ENCODE measurements at places on chromosomes 6 and 20.

DNA sequence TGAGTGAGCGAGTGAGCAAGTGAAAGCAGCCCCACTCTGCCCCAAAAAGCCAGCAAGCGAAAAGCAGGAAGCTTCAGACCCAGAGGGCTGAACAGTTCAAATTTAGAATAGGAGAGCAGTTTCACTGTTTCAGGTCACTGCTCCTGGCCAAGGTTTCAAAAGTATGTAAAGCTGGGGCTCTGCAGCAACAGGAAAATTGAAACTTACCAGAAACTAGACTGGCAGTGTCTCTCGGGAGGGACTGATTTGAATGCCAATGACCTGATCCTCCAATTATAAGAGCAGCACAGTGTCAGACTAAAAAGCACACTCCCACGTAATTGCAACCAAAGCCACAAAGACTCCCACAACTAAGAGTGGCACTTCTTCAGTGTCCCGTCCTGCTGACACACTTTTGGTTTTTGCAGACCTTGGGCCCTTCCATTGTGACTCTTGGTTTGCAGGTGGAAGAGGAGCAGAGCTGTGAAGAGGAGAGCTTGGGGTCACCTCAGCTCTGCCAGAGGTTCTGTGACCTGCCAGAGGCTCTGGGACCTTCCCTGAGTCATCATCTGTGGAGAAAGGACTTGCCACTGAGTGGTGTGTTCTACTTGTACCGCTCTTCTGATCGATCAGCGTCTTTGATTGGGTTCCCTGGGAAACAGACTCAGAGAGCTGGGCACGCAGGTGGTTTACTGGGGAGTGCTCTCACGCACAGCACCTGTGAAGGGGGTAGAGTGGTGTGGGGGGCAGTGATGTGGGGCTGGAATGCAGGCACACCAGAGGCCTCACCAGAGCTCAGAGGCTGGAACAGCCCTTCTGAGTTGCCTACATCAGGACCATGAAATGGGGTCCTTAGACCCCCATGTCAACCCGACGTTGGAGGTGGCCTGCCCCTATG lies 52.7 kb upstream of the PTGIS start:
- DNase-seq, result no peak

DNA sequence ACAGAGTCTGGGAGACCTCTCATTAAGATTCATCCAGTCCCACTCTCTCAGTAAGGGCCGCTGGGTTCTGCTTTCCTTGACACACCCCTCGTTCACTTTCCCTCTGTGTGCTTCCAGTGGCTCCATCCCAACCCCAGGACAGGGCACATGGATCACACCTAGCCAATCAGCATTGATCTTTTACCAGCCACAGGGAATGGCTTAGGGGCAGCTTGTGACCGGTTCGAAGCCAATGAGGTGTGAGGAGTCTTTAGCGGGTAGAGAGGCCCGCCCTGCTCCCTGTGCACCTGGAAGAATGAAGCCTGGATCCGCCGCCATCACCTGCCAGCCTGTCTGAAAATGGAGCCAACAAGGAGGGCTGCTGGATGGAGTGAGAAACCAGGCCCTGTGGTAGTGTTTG lies 35.2 kb upstream of the OVOL2 start:
- DNase-seq, result no peak

DNA sequence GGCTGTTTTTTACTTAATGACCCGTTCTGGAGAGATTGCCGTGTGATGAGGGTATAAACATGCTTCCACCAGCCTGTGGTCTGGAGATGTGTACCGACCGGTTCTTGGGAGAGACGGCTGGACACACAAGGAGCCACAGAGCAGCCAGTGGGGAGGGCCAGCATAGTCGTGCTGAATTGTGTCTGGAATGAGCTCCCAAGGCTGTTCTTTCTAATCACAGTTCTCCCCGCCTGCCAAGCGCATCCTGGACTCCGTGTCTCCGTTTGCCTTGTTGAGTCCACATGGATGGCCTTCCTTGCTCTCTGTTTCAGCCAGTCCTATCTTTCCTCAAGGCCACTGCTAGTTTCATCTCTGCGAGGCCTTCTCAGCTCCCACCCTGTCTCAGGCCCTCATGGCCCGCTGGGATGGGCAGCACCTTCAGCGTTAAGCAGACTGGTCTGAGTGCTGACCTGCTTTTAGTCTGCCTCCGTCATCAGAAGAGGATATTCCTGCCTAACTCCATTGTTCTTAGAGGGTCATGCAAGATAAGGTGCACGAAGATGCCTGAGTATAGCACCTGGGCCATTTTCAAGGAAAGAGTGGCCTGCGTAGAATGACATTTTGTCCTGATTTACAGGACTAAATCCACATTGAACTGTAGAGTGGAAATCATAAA lies 20.6 kb downstream of the MANBAL start:
- DNase-seq, result no peak

GRCh38 chr6:147071776-147072175 lies 132.4 kb upstream of the STXBP5 start:
- no peak for DNase-seq

DNA sequence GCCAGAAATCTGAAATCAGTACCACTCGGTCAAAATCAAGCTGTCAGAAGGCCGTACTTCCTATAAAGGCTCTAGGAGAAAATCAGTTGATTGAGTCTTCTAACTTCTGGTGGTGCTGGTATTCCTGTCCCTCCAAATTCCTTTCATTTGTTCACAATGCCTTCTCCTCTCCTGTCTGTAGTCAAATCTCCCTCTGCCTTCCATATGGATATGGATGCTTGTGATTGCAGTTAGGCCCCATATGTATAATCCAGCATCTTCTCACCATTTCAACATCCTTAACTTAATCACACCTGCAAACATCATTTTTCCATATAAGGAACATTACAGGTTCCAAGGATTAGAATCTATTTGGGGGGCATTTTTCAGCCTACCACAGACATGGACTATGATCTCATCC lies 287.8 kb upstream of the THEMIS start:
- DNase-seq, result no peak

DNA sequence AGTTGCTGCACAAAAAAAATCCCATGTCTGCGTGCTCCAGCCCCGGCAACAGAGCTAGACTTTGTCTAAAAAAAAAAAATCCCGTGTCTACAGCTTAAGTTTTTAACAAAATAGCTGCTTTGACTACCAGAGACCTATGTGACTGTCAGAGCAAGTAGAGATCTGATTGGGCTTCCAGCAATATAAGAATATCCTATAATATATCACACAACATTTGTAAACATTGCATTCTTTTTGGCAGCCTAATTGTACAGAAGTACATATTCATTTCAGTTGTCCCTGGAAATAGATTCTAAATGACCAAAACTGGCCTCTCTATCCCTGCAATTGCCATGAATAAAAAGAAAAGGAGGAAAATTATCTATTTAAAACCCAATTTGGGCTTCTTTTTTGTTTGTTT lies 139.5 kb upstream of the RNF217 start:
- DNase-seq, result no peak

GRCh38 chr6:92608751-92609150 lies 810.6 kb downstream of the EPHA7 start:
- no peak for DNase-seq

DNA sequence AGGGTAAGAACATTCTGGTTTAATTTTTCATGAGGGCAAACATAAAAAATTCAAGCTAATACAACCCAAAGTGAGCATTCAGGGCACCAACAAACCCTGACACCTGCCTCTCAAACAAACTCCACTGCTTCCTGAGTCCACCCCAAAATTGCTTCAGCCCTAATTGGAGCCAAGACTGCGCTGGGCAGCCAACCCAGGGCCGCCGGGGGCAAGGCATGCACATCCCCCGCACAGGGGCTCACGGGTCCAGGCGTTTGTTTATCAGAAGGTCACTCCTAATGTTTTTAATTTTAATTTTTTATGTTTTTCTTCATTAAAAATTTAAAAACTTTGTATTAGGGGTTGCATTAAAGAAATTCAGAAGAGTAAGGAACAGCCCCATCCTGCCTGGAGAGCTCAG lies 459.1 kb upstream of the CDH4 start:
- no peak for DNase-seq

DNA sequence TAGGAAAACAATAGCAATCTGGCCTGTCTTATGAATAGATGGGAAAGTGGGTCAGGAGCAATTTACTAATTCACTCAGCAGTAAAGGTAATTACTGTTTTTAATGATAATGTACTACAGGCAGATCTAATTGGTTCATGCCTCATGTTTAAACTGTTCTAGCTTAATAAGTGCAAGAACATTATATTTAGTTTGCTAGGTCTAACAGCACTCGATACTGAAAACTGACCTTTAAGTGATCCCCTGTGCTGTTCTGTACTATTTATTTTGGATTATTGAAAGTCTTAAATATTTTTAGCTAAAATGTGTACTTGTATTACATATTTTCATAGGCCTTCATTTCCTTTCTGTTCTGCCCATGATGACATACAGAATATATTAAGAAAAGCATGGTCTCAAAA lies 998.0 kb upstream of the GJE1 start:
- DNase-seq, result no peak

- no peak for DNase-seq
Observed at GRCh38 chr20:1651268-1652058, 6.1 kb downstream of the SIRPG start.

- DNase-seq, result no peak
Observed at GRCh38 chr6:114833211-114833610, 490.4 kb upstream of the HS3ST5 start.

- no peak for DNase-seq
Observed at GRCh38 chr6:70107852-70108629, 194.8 kb downstream of the COL9A1 start.

GRCh38 chr20:41098703-41099250 lies 38.6 kb upstream of the PLCG1 start:
- DNase-seq, result no peak

- DNase-seq, result no peak
Observed at GRCh38 chr20:1137236-1137635, 18.8 kb downstream of the PSMF1 start.

GRCh38 chr6:113089056-113089455 lies 741.9 kb downstream of the RFPL4B start:
- no peak for DNase-seq

GRCh38 chr6:108407904-108408827 lies 113.3 kb downstream of the AFG1L start:
- no peak for DNase-seq

GRCh38 chr20:19826179-19826914 lies 68.3 kb downstream of the RIN2 start:
- DNase-seq, result no peak

- DNase-seq, result no peak
Observed at GRCh38 chr6:38484656-38485055, 155.1 kb downstream of the BTBD9 start.

DNA sequence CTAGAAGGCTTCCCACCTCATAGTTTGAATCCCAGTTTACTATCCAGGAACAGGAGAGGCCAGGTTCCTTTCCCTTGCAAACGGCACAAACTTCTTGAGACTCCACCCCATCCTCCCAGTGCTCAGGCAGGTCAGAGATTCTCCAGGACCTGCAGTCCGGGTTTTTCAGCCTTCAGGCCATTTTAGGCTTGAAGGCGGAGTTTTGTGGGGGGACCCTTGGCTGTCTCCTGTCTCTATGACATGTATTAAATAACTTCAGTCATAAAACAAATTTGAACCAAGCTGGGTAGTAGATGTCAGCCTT lies 230.1 kb downstream of the NFATC2 start:
- no peak for DNase-seq

DNA sequence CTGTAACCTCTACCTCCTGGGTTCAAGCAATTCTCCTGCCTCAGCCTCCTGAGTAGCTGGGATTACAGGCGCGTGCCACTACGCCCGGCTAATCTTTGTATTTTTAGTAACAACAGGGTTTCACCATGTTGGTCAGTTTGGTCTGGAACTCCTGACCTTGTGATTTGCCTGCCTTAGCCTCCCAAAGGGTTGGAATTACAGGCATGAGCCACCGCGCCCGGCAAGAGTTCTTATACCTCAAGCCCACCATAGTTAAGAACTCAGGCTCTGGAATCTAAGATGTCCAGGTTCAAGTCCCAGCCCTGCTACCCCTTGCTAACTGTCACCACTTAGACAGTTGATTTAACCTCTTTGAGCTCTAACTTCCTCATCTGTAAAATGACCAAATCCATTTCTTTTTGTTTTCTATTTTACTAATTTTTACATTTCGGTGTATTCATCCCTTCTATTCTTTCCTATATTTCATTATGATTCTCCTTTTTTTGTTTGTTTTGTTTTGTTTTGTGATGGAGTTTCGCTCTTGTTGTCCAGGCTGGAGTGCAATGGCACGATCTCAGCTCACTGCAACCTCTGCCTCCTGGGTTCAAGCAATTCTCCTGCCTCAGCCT lies 104.8 kb upstream of the ZNF217 start:
- no peak for DNase-seq

DNA sequence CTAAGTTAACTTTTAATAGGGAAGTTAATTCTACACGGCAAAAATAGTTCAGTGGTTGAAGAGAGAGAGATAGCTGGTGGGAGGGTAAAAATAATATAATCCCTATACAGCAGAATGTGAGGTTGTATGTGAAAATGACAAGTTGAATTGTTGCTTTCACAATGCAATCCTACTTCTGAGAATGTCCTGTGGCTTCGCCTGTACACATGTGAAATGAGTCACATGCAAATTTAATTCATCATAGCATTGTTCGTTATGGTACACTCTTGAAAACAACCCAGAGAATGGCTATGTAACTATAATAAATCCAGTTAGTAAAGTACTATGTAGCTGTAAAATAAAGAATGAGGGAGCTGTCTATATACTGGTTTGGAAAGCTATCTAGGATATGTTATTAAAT lies 46.0 kb upstream of the HINT3 start:
- DNase-seq, result no peak

DNA sequence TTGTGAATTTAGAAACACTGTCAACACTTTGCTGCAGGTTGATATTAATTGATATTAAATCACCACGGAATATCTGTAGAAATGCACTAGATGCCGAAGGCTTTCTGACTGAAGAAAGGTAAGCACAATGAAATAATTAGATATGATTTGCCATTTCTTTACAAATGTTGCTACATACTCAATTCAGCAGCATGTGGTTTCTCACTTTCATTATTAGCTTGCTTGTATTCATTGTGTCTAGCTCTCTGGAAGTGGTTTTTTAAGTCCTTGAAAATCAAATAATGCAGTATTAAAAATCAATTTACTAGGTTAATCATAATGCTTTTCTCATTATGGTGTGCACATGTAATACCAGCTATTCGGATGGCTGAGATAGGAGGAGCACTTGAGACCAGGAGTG lies 231.3 kb upstream of the MARCKS start:
- DNase-seq, result no peak

DNA sequence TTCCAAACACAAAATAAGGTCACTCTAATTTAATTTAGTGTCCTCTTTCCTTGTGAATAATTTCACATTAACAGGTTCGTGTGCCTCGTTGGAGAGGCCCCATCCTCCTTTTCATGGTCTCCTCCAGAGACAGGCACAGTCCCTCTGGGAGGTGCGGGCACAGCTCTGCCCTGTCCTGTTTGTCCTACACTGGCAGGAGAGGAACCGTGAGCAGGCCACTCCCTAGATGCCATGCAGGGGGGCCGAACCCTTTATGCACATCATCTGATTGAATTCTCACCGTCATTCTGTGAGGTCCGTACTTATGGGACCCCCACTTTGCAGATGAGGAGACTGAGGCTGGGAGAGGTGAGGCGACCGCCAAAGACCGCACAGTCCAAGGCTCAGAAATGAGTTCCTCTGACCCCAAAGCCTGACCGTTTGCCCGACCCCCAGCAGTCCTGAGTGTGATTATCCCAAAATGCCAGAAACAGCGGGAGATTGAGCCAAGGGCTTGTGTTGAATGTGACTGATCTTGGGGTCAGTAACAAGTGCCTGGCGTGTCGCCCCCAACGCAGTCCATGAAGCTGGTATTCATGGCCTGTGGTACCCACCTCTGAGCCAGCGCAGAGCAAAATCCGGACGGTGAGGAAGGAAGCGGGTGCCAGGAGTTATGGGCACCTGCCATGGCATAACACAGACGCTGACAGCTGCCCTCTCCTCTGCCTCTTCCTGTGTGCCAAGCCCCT lies 43.5 kb downstream of the PMEPA1 start:
- DNase-seq, result no peak

- no peak for DNase-seq
Observed at GRCh38 chr20:44065401-44066340, 121.3 kb downstream of the JPH2 start.
